M059J (cell line): ENCODE measurements at places on chromosomes 2 and 18. TPM values are rescaled to one million over a fixed set of nuclear protein-coding genes. Genes with fewer than 3 reads are reported as not detected.

- DNase-seq: no peak
Observed at GRCh38 chr2:27520316-27520715, 23.7 kb downstream of the GCKR start.

- DNase-seq: no peak
Observed at GRCh38 chr2:64052463-64053241, 33.4 kb upstream of the VPS54 start.

Gene CRYGD
- not detected in 2 replicates for total RNA-seq

GRCh38 chr2:140905083-140905781, 1225.6 kb downstream of the LRP1B start:
- DNase-seq: no peak

Gene ANKRD53
- total RNA-seq: 0.12 and 0.17 TPM in 2 replicates
